Activated naive CD8-positive, alpha-beta T cell treated with anti-CD3 and anti-CD28 coated beads, Interleukin-2, amount 10 ng/mL, durations not matched to agents 7 days and 5 days (primary cell): ENCODE measurements at places on chromosomes 4 and X. TPM values are rescaled to one million over a fixed set of nuclear protein-coding genes. Genes with fewer than 3 reads are reported as not detected.

IGSF1 gene
- total RNA-seq = not detected

- no peaks in the 10 kb centered on the region for H3K4me1 ChIP-seq
- H3K27ac ChIP-seq = no peak overlapping the region
- H3K36me3 ChIP-seq = peaks cover 23% of the 10 kb centered on the region
- H3K27me3 ChIP-seq = no peaks in the 10 kb centered on the region
- no peak for DNase-seq
- H3K4me3 ChIP-seq = no peak overlapping the region
Measured at GRCh38 chr4:1939664-1940509, 68.7 kb downstream of the NSD2 start.

- no peak overlapping the region for H3K27ac ChIP-seq
- H3K27me3 ChIP-seq = peaks cover 3% of the 10 kb centered on the region
- no peak for DNase-seq
- H3K36me3 ChIP-seq = no peaks in the 10 kb centered on the region
- H3K4me3 ChIP-seq = no peak overlapping the region
Measured at GRCh38 chr4:185738038-185738552, 73.9 kb downstream of the SORBS2 start.

NONO gene
- total RNA-seq = 438 TPM
